ENCODE measurements at places on chromosomes 4 and X. TPM values are rescaled to one million over a fixed set of nuclear protein-coding genes. Genes with fewer than 3 reads are reported as not detected.

- H3K4me1 ChIP-seq, result no peaks in the 10 kb centered on the region
- DNase-seq, result no peak
- no peak overlapping the region for H3K4me3 ChIP-seq
- no peaks in the 10 kb centered on the region for H3K27me3 ChIP-seq
- H3K36me3 ChIP-seq, result no peaks in the 10 kb centered on the region
- no peak overlapping the region for H3K27ac ChIP-seq
Measured at GRCh38 chrX:40462795-40463194, 118.0 kb upstream of the ATP6AP2 start.

HPGD gene
- 0.08 TPM for total RNA-seq

DNA sequence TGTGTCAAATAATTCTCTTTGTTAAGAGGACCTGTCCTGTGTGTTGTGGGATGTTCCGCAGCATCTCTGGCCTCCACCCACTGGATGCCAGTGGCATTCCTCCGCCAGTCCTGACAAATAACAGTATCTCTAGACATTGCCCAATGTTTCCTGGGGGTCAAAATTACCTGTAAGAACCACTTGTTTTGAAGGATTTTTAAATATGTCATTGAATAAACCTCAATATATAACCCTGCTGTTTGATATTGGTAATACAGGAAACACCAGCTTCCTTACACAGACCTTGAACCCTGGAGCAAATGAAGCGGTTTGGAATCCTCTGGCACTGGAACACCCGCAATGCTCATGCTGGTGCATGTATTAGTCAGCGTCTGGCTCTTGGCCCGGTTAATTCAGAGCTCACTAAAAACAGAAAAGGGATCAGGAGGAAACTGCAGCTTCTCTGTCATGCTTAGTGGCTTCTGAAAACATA lies 101.3 kb downstream of the TBL1X start:
- no peaks in the 10 kb centered on the region for H3K27me3 ChIP-seq
- H3K27ac ChIP-seq, result no peak overlapping the region
- no peaks in the 10 kb centered on the region for H3K36me3 ChIP-seq
- no peak overlapping the region for H3K4me3 ChIP-seq

EDA2R gene
- total RNA-seq, result 3.1 TPM

DNA sequence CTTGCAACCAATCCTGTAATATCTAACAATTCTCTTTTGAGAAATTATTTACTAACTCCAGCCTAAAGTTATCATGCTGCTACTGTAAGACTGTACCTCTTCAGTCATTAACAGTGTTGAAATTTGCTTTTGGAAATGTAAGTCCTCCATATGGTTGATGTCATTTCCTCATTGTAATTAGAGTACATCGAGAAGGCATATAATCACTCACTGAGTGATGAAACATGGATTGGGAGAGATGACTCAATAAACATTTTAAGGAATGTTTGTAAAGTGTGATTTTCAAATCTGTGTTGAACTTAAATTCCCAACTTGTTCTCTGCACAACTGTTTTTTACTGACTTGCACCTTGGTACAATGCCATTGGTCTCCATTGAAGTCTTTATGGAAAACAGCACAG lies 61.2 kb downstream of the HMGB2 start:
- no peaks in the 10 kb centered on the region for H3K27me3 ChIP-seq
- DNase-seq, result no peak
- no peaks in the 10 kb centered on the region for H3K36me3 ChIP-seq
- H3K4me1 ChIP-seq, result no peaks in the 10 kb centered on the region

- no peaks in the 10 kb centered on the region for H3K27me3 ChIP-seq
- no peak overlapping the region for H3K4me3 ChIP-seq
- no peak overlapping the region for H3K27ac ChIP-seq
- no peak for DNase-seq
Measured at GRCh38 chrX:97268182-97268680, 384.5 kb downstream of the RPA4 start.

DNA sequence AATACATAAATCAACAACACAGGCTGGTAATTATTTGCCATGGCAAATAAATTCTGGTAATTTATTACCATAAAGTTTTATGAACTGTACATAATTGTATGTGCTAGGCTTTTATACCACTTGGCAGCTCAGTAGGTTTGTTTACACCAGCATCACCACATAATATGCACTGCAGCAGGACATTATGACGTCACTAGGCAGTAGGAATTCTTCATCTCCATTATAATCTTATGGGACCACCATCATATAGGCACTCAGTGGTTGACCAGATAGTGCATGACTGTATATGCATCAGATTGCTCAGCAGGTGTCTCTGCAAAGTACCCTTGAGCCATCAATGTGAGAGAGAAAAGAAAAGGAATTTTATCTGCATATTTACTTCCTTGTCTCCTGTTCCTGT lies 295.4 kb downstream of the CFAP47 start:
- no peak overlapping the region for H3K27ac ChIP-seq
- DNase-seq, result no peak
- H3K36me3 ChIP-seq, result no peaks in the 10 kb centered on the region
- no peaks in the 10 kb centered on the region for H3K4me1 ChIP-seq

DNA sequence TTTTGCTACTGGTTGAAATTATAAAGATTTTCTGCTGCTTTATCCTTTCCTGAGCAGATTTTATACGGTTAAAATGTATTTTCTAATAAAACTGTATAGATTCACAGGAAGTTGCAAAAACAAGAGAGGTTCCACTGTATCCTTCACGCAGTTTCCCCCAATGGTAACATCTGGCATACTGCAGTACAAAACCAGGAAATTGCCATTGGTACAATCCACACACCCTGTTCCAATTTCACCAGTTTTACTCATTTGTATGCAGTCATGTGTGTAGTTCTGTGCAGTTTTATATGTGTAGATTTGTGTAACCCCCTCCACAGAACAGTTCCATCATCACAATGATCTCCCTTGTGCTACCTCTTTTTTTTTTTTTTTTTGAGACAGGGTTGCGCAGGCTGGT lies 20.0 kb downstream of the DDX3X start:
- H3K4me1 ChIP-seq, result no peaks in the 10 kb centered on the region
- no peaks in the 10 kb centered on the region for H3K27me3 ChIP-seq
- peaks cover 1% of the 10 kb centered on the region for H3K36me3 ChIP-seq
- no peak overlapping the region for H3K4me3 ChIP-seq

- H3K27ac ChIP-seq, result no peak overlapping the region
- no peaks in the 10 kb centered on the region for H3K4me1 ChIP-seq
- H3K4me3 ChIP-seq, result no peak overlapping the region
- no peak for DNase-seq
- no peaks in the 10 kb centered on the region for H3K36me3 ChIP-seq
Measured at GRCh38 chr4:73698217-73698616, 42.2 kb upstream of the CXCL8 start.

CXorf65 gene
- not detected for total RNA-seq

DNA sequence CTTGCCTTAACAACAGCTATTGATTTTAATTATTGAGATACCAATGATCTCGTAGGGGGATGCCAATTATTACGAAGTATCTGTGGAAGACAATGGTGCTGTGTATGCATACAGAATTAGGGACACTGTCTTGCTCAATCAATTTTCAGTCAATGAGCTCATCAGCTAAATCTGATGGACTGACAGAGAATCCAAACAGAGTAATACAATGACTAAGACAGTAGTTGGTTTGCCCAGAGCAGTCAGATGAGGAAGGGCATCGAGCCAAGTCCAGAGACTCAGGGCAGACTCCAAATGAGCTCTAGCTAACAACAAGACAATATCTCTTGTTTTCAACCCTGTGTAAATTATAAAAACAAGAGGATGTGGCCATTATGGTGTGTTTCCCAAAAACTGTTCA lies 14.7 kb upstream of the GSX2 start:
- no peak overlapping the region for H3K4me3 ChIP-seq
- H3K36me3 ChIP-seq, result no peaks in the 10 kb centered on the region
- H3K4me1 ChIP-seq, result no peaks in the 10 kb centered on the region
- DNase-seq, result no peak

DNA sequence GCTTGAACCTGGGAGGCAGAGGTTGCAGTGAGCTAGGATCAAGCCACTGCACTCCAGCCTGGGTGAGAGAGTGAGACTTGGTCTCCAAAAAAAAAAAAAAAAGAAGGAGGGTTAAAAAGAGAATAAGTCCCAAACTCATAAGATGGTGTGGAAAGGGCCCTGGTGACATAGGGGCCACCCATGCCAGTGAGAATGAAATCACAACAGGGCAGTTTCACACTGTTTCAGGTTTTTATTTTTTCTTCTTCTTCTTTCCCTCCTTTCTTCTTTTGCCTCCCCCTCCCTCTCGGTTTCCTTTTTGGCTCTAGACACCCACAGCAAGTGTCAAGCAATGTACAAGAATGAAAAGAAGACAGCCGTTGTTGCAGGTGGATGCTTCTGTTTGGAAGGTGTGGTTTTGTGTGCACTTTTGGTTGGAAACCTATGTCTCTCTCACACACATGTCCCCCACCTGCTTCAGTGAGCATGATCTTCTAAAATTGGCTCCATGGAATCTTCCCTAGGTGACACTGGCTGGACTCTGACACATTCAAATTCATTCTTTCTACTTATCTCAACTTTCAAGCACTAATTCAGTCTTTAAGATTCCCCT lies 14.4 kb upstream of the TLR8 start:
- H3K4me3 ChIP-seq, result no peak overlapping the region
- no peaks in the 10 kb centered on the region for H3K27me3 ChIP-seq
- H3K27ac ChIP-seq, result no peak overlapping the region
- DNase-seq, result no peak
- no peaks in the 10 kb centered on the region for H3K4me1 ChIP-seq
- no peaks in the 10 kb centered on the region for H3K36me3 ChIP-seq

GRCh38 chr4:104436542-104436941 lies 58.2 kb downstream of the CXXC4 start:
- H3K36me3 ChIP-seq, result no peaks in the 10 kb centered on the region
- H3K4me1 ChIP-seq, result no peaks in the 10 kb centered on the region
- H3K27me3 ChIP-seq, result no peaks in the 10 kb centered on the region
- no peak overlapping the region for H3K4me3 ChIP-seq

HMX1 gene
- total RNA-seq, result not detected

DNA sequence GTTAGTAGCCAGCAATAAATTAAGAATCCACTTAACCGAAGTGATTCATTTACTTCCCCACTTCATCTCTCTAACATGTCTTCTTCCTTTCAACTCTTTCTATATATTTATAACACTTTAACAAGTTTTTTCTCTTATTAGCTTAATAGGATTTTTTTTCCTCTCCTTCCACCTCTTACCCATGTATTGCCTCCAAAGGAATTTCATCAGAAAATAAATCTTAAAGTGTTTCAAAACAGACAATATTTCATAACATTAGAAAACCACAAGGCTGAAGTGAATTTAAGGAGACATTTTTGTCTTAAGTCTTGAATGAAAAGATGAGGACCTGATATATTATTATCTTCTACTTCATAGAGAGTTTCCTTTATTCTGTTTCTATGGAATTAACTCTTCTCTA lies 101.5 kb downstream of the PDGFC start:
- H3K4me1 ChIP-seq, result no peaks in the 10 kb centered on the region
- DNase-seq, result no peak
- no peak overlapping the region for H3K4me3 ChIP-seq
- no peaks in the 10 kb centered on the region for H3K27me3 ChIP-seq
- H3K27ac ChIP-seq, result no peak overlapping the region
